Aorta (tissue), 5 donors: ENCODE measurements at places on chromosomes 5 and 9. TPM values are rescaled to one million over a fixed set of nuclear protein-coding genes. Genes with fewer than 3 reads are reported as not detected.

C1QTNF2 gene
- 9.1 TPM for total RNA-seq

GRCh38 chr5:67886761-67887160 lies 328.8 kb upstream of the PIK3R1 start:
- no peaks in the 10 kb centered on the region for H3K36me3 ChIP-seq
- H3K4me1 ChIP-seq, result no peaks in the 10 kb centered on the region
- no peaks in the 10 kb centered on the region for H3K27me3 ChIP-seq
- no peak for DNase-seq
- H3K27ac ChIP-seq, result no peak overlapping the region

- no peak overlapping the region for H3K27ac ChIP-seq
- no peaks in the 10 kb centered on the region for H3K36me3 ChIP-seq
- H3K27me3 ChIP-seq, result no peaks in the 10 kb centered on the region
- no peak for DNase-seq
- H3K4me3 ChIP-seq, result no peak overlapping the region
- H3K4me1 ChIP-seq, result no peaks in the 10 kb centered on the region
These were observed 120.1 kb upstream of the MTAP start for GRCh38 chr9:21682381-21682780.

ROR2 gene
- total RNA-seq, result 1.6 TPM

PRRT1B gene
- total RNA-seq, result not detected

DNA sequence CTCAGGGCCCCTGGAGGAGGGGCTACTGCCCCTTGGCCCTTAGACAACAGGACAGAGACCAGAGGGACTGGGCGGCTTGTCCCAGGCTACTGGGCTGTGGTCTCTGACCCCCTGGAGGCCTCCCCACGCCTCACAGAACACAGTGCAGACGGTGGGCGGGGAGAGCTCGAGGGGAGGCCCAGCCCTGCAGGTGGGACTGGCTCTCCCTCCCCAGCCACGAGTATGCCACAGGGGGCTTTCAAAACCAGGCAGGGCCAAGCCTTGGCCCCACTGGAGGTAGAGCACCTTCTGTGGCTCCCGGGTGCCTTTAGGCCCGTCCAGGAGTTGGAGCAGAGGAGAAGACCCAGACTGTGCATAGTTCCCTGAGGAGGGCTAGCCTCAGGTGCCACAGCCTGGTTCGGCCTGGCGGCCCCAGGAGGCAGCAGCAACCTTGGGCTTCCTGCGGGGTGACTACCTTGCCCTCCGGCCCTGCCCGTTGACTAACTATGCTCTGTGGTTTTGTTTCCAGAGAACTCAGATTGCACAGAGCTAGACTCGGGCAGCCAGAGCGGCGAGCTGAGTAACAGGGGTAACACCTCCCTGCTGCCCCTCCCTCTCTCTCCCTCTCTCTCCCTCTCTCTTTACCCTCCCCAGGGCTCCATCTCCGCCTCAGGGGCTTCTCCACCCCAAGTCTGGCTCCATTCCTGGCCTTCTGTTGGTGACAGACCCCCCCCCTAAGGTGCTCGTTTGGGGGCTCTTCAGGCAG lies 15.5 kb downstream of the CARD19 start:
- H3K4me3 ChIP-seq, result no peak overlapping the region
- DNase-seq, result peak; percentile 74
- H3K4me1 ChIP-seq, result no peaks in the 10 kb centered on the region
- H3K36me3 ChIP-seq, result no peaks in the 10 kb centered on the region
- H3K27me3 ChIP-seq, result no peaks in the 10 kb centered on the region

BAAT gene
- total RNA-seq, result not detected

GRCh38 chr5:67058998-67059743 lies 137.4 kb downstream of the CD180 start:
- no peaks in the 10 kb centered on the region for H3K4me1 ChIP-seq
- no peak overlapping the region for H3K4me3 ChIP-seq
- no peak for DNase-seq
- H3K36me3 ChIP-seq, result no peaks in the 10 kb centered on the region
- no peaks in the 10 kb centered on the region for H3K27me3 ChIP-seq
- no peak overlapping the region for H3K27ac ChIP-seq

SREK1 gene
- 83.3 TPM for total RNA-seq

GRCh38 chr9:33189331-33189791 lies 22.2 kb upstream of the B4GALT1 start:
- peaks cover 3% of the 10 kb centered on the region for H3K4me1 ChIP-seq
- no peak overlapping the region for H3K4me3 ChIP-seq
- H3K36me3 ChIP-seq, result no peaks in the 10 kb centered on the region
- H3K27me3 ChIP-seq, result no peaks in the 10 kb centered on the region
- no peak overlapping the region for H3K27ac ChIP-seq
- no peak for DNase-seq

DNA sequence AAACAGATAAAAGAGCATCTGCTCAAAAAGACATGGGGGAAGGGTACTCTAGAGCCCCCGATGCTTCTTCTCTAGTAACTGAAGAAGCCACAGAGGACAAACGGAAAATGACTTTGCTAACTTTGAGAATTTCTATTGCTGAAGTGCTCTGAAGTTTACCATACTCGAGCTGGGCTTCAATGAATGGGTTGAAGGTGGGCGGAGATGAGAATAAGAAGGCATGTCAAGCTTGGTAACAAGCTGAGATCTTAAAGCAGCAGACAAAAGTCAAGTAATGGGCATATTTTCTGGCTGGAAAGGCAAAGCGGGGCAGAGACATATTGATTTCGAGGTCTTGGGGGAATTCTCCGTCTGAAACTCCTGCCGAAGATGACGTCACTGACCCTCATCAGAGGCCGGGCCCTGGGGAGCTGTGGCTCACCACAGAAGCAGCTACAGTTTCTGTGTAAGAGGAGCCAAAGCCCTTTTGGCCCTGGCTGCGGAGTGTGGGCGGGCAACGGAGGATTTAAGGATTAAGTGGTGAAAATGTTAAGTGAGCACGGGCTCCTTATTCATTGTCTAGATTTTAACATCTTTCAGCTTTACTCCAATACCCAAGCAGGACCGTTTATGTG lies 115.8 kb upstream of the SLIT3 start:
- peak; percentile 93 for DNase-seq
- H3K27me3 ChIP-seq, result no peaks in the 10 kb centered on the region
- H3K4me3 ChIP-seq, result no peak overlapping the region
- no peaks in the 10 kb centered on the region for H3K36me3 ChIP-seq

DNAH5 gene
- 0.57 TPM for total RNA-seq

DNA sequence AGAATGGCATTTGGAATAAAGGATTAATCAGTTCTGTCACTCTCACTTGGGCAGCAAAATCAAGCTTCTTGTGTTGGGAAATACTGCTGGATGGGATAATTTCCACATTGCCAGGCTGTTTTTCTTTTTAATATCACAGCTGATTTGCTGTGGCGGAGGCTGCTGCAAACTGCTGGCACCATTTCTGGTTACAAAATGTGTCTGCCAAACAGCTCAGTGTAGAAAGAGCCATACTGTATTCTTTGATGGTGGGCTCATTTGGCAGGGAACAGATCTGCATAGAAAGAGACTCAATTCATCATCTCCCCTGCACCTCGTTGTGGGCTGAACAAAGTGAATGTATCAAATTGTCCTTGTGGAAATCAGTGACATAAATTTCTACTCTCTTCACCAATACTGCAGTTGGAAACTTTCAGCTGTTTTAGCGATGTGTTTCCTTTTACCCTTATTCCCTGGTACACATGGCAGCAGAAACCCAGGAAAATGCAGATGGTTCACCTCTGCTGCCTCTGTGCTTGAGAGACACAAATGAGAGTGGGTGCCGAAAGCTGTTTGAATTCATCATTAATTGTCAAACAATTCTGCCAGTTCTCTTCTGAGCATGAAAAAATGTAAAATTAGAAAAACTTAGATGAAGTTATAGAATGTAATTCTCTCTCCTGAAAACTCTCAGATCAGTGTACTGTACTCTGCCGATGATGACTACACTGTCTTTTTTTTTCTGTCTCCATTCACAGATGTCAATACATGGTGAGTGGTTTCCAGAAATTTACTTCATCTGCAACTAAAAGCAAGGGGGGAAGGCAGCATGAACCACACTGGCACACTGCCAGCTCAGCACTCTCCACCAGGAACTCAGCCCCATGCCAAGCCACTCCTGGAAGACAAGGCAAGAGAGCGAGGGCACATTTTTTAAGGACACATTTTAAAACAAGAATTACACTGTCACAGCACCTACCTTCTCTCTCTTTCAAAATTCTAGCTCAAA lies 75.0 kb downstream of the HMHB1 start:
- no peaks in the 10 kb centered on the region for H3K27me3 ChIP-seq
- no peaks in the 10 kb centered on the region for H3K4me1 ChIP-seq
- H3K27ac ChIP-seq, result no peak overlapping the region
- H3K36me3 ChIP-seq, result no peaks in the 10 kb centered on the region
- no peak overlapping the region for H3K4me3 ChIP-seq

DNA sequence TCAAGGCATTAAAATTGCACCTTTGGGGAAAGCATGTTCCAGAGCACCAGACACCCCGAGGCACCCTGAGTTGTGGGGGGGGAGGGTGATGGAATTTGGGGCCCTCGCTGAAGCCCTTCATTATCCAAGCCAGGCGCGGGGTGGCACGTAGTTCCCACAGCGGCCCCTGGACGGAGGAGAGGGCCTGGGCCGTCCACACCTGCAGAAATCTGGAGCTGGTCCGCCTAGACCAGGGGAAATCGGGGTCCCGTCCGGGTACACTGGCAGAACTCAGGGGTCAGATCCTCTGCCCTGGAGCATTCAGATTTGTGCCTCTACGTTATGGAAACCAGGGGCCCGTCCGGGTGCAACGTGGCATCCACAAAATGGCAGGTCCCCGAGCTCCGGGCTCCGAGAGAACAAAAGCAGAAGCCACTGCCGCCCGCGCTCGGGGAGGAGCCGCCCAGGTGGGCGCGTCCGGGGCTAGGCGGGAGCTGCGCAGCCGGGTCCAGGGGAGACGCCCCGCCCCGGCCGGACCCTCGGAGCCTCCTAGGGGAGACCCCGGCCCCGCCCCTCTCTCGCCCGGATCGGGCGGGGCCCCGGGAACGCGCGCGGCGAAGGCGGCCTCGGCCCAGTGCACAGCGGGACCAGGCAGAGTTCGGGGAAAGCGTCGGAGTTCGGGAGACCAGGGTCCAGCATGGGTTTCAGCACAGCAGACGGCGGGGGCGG lies at the start of gene PLEKHG4B:
Gene PLEKHG4B (plus strand): TSS at position 613 of the 708 bp plus-strand sequence. CDS start 64 bp downstream, at position 677.
- no peak for DNase-seq
- H3K4me1 ChIP-seq, result no peaks in the 10 kb centered on the region
- peaks cover 2% of the 10 kb centered on the region for H3K27me3 ChIP-seq
- H3K4me3 ChIP-seq, result no peak within 1 kb of the TSS

GRCh38 chr9:126303488-126303887 lies 23.1 kb upstream of the MVB12B start:
- no peaks in the 10 kb centered on the region for H3K36me3 ChIP-seq
- H3K27ac ChIP-seq, result no peak overlapping the region
- H3K4me3 ChIP-seq, result no peak overlapping the region
- H3K4me1 ChIP-seq, result no peaks in the 10 kb centered on the region

SLC45A2 gene
- total RNA-seq, result 0.36 TPM

- H3K27me3 ChIP-seq, result no peaks in the 10 kb centered on the region
- peak; percentile 65 for DNase-seq
- no peak overlapping the region for H3K4me3 ChIP-seq
- H3K36me3 ChIP-seq, result no peaks in the 10 kb centered on the region
These were observed 159.4 kb upstream of the NR3C1 start for GRCh38 chr5:143562935-143563334.

DNA sequence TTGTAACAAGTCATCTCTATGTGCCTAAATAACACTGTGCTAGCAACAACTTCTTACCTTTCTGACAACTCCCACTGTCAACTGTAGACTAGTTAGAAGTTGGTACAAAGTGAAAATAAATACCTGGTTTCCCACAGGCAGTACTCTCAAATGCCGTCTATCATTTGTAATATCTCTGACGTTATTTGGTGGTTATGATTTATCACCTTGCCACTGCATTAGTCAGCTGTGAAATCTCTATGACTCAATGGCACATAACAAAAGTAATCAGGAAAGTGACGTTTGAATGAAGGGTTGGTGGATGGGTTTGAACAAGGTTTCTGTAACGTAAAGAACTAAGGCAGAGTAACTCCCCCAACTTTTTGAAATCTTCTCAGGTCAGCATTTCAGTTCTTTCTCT lies 592.3 kb downstream of the MAT2B start:
- H3K36me3 ChIP-seq, result no peaks in the 10 kb centered on the region
- DNase-seq, result no peak
- H3K27ac ChIP-seq, result no peak overlapping the region
- no peaks in the 10 kb centered on the region for H3K4me1 ChIP-seq

GRCh38 chr9:126146254-126147145 lies 180.1 kb upstream of the MVB12B start:
- no peak for DNase-seq
- H3K4me3 ChIP-seq, result no peak overlapping the region
- H3K36me3 ChIP-seq, result no peaks in the 10 kb centered on the region
- no peak overlapping the region for H3K27ac ChIP-seq

TNC gene
- 117 TPM for total RNA-seq

DNA sequence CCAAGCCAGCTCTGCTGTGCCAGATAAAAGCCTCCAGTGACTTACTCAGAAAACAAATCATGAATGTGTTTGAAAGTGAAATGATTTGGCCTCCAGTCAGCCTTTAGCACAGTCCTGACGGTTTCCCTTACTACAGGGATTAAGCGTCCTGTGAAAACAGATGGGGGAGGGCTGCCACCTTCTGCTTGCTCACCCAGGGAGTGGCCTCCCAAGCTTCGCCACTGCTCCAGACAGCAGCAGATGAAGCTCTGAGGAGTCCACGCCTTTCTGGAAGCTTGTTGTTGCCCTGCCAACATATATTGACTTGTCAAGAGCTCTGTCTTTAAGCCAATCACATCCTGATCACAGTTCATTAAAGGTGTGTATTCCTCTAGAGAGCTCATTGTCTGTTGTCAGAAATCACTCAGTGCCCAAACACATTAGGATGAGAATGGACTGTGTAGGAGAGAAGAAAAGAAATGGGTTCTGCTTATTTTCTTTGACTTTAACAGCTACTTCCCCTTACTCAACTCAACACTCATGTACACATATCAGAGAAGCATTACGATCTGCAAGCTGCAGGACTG lies 4.9 kb upstream of the FYB1 start:
- no peaks in the 10 kb centered on the region for H3K36me3 ChIP-seq
- DNase-seq, result no peak
- no peaks in the 10 kb centered on the region for H3K27me3 ChIP-seq
- no peaks in the 10 kb centered on the region for H3K4me1 ChIP-seq
- H3K27ac ChIP-seq, result no peak overlapping the region

SOX30 gene
- total RNA-seq, result not detected

GRCh38 chr5:175557778-175558177 lies 79.4 kb downstream of the SFXN1 start:
- no peaks in the 10 kb centered on the region for H3K27me3 ChIP-seq
- DNase-seq, result no peak
- no peak overlapping the region for H3K27ac ChIP-seq
- H3K4me3 ChIP-seq, result no peak overlapping the region
- no peaks in the 10 kb centered on the region for H3K4me1 ChIP-seq

SNCAIP gene
- 14.7 TPM for total RNA-seq

FBLL1 gene
- total RNA-seq, result not detected

- H3K27me3 ChIP-seq, result no peaks in the 10 kb centered on the region
- H3K4me1 ChIP-seq, result no peaks in the 10 kb centered on the region
- no peak overlapping the region for H3K27ac ChIP-seq
- no peak for DNase-seq
- H3K4me3 ChIP-seq, result no peak overlapping the region
These were observed 85.2 kb upstream of the SMIM23 start for GRCh38 chr5:171700318-171700912.
